Colonic mucosa (tissue), 4 donors: ENCODE measurements at places on chromosomes 16 and 17.

DNA sequence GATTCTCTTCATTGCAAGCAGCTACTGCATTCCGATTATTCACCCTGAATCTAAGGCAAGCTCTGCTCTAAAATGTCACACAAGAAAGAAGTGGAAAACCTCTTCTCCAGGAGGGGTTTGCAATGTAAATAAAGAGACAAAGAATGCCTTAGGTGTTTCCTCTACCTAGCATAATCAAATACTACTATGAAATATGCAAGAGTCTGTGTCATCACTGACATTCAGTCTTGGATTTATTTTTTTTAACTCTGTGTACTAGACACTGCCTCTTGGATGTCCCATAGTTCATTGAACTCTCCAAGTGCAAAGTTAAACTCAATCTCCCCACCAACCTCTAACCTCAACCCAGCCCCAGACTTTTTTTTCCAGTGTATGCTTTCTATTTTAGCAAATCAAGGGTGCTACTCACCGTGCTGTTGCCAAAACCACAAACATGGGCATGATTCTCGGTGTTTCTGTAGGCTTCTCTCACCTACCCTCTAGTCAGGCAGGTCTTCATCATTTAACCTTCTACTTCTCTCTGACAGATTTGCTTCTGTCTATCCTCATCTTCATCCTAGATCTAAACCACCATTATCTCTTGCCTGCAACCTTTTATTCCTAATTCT is 329.1 kb downstream of the CDH13 start:
- DNase-seq, result no peak

DNA sequence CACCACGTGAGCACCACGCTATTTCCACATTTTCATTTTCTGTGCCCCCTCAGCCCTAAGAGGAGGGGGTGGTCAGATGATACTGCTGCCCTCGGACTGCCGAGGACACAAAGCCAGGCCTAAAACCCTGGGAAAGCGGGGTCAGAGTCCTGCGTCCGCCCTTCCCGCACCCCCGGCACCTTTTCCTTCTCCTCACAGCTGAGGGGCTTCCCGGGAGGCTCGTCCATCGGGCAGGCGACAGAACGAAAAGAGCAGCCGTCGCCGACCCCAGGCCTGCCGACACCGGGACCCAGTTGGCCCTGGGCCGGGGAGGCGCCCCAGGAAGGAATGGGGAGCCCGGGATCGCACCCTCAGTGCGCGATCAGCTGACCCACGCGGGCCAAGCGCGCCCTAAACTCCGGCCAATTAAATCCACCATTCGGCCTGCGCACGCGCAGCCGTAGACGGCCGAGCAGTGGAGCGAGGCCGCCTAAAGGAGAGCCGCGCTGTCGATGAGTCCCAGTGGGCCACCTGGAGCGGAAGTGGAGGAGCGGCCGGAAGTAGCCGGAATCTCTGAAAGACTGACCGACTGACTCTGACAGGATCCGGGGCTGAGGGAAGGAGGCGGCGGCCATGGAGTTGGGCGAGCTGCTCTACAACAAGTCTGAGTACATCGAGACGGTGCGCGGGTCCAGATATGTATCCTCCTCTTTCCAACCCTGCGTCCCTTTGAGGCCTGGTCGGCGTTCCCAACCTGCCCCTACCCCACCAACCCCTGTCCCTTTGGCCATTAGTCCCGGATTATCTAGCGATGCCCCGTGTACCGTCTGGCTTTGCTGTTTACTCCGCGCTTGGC is at the start of the genes DCTN5 and PALB2:
DCTN5 (plus strand) TSS at position 536 of the 835 bp plus-strand sequence; CDS start at position 613, 77 bp downstream.
PALB2 (minus strand) TSS at position 380 of the 835 bp plus-strand sequence; CDS start at position 227, 153 bp downstream.
- DNase-seq, result peak; percentile 94

DNA sequence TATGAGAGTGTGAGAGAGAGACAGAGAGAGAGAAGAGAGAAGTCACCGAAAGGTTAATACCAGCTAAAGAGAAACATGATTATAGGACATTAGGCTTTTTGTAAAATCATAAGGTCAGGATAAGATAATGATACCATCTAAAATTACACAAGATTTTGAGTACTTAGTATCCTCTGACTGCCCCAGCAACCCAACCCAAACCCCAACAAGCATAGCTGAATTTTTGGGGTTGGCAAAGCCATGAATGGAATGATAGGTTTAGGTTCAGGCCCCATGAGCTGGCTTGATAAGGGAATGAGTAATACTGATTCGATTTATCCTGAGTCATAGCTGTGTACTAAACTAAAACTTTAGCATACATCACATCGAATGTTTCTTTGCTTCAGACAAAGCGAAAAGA is 259.5 kb downstream of the IRX3 start:
- DNase-seq, result no peak

DNA sequence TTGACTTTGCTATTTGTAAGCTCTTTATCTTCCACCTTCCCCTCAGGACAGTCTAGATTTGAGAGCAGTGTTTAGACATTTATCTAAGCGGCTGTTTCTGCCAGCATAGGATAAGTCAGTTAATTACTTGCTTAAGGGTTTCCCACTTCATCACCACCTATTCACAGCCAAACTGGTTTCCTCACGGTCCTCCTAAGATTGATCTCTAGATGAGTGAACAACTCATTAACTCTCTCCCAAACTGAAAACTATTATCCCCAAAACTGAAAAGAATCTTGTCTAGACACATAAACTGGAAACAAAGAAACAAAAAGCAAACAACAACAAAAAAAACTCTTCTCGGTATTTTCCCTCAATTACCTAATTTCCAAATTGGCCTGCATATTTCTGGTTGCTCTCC is 58.2 kb downstream of the SHCBP1 start:
- no peak for DNase-seq

DNA sequence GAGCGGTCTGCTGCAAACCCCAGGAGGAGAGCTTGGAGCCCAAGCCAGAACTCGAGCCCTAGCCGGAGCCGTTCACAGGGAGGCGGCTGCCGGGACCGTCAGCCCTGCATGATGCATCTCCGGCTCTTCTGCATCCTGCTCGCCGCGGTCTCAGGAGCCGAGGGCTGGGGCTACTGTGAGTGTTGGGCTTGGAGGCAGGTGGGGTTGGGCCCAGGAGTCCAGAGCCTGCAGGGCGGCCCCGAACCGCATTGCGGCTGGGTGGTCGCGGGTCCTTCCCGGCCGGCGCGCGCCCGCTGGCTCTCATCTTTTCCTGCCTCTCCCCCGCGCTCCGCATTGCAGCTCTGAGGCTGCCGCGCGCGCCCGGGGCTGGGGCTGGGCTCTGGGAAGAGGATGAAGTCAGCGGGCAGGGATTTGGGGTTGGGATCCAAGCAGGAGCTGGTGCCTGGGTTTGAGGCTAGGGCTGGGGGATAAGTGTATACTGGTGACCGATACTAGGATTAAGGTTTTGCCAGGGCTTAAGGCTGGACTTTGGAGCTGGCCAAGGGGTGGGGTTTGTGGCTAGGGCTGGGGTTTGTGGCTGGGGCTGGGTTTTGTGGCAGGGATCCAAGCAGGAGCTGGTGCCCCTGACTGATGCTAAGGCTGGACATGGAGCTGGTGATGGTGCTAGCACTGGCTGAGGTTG is 532 bp downstream of the CNTNAP1 start:
- peak; percentile 72 for DNase-seq

- DNase-seq, result no peak
These were observed 337.8 kb upstream of the CDH5 start for GRCh38 chr16:66028510-66029216.

DNA sequence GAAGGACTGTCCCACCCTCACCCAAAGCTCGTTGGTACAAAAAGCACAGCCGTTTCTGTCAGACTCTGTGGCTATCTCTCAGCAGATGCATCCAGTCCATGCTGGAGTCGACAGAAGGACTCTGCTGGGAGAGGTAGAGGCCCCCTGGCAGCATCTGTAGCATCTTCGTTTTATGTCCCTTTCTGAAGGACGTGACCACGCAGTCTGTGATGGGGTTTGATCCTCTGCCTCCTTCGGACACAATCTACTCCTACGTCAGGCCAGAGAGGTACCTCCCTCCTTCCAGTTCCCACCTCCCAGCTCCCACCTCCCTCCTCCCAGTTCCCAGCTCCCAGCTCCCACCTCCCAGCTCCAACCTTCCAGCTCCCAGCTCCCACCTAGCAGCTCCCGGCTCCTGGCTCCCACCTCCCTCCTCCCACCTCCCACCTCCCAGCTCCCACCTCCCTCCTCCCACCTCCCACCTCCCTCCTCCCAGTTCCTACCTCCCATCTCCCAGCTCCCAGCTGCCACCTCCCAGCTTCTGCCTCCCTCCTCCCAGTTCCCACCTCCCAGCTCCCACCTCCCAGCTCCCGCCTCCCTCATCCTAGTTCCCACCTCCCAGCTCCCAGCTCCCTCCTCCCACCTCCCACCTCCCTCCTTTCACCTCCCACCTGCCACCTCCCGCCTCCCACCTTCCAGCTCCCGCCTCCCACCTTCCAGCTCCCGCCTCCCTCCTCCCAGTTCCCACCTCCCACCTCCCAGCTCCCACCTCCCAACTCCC is 11.4 kb upstream of the MC1R start:
- no peak for DNase-seq

DNA sequence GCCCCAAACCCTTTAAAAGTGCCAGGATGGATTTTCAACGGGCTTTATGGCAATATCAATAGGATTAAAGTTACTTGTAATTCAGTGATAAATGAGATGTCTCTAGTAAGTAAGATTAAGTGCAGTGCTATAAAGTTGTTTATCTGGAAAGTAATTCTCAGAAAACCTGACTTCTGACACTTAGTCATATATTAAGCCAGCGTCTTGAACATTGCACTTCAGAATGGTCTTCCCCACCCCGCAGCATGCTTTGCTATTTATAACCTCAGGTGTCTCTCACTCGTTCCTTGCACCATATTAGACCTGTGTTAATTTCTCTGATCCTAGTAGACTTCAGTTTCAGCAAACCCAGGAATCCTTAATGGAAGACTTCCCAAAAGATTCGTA is 2.1 kb upstream of the MAF start:
- no peak for DNase-seq

- no peak for DNase-seq
These were observed 1.8 kb upstream of the ACTG1 start for GRCh38 chr17:81514489-81514738.

DNA sequence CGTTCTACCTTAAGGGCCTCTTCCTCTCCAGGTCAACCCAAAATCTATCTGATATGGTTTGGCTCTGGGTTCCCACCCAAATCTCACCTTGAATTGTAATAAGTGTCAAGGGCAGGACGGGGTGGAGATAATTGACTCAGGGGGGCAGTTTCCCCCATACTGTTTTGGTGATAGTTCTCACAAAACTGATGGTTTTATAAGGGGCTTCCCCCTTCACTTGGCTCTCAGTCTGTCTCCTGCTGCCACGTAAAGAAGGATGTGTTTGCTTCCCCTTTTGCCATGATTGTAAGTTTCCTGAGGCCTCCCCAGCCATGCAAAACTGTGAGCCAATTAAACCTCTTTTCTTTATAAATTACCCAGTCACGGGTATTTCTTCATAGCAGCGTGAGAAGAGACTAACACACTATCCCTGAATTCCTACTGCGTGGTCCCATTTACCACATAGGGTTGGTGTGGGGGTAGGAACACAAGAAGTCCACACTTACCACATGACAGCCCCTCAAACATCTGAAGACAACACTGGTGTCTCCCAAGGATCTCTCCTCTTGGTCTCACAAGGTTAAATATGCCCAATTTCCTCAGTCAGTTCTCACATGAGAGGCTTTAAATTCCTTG is 8.2 kb downstream of the COTL1 start:
- no peak for DNase-seq

GRCh38 chr17:9071016-9071415 is 49.7 kb downstream of the NTN1 start:
- DNase-seq, result no peak

GRCh38 chr16:54290833-54291655 is 4.5 kb upstream of the IRX3 start:
- no peak for DNase-seq

- DNase-seq, result no peak
These were observed 3.3 kb downstream of the LHX1 start for GRCh38 chr17:36940313-36941264.

- no peak for DNase-seq
These were observed 50.5 kb upstream of the CCL1 start for GRCh38 chr17:34413443-34414119.

GRCh38 chr16:54585094-54585997 is 298.8 kb upstream of the IRX3 start:
- DNase-seq, result no peak

DNA sequence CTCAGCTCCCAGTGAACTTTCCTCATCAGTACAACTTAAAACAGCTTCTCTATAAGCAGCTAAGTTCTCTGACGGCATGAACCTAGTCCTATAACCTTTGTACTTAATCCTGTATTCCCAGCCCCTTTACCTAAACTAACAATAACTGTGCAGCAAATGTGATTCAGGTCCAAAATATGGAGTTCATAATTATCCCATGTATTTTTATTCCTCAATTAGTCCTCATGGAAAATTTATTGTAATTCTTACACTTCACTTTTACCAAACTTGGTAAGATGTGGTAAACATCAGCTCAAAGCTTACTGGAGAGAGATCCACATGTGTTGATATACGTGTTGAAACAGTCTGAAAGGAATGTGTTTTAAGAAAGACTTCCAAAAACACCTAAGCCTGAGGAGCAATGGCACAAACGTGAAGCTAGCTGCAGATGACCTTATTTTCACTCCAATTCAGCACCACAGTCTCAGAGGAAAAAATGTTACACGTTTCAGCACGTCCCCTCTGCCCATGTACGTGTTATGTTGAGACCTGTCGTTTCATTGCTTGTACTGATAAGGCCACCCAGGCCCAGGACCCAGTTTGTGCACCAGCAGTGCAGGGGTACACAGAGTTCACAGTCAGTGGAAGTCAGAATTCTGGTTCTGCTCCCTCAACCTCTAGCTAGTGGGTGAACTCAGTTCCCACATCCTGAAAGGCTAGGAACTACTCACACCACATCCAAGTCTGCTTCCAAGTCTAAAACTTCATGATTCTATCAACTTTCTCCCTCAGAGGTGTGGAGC is 7.1 kb downstream of the USP31 start:
- DNase-seq, result no peak

DNA sequence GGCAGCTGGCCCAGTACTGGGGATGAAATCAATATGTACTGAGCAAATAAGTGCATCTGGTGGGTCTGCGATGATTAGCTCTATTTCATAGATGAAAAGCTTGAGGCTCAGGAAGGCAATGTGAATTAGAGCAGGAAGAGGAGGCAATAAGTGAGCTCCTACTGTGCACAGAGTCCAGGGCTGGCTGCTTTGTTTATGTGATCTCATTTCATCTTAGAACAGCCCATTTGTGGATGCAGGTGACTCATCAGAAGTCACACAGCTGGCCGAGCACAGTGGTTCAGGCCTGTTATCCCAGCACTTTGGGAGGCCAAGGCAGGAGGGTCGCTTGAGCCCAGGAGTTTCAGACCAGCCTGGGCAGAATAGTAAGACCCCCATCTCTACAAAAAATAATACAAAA is 7.1 kb downstream of the TMEM114 start:
- no peak for DNase-seq

- peak; percentile 75 for DNase-seq
These were observed 25.4 kb upstream of the ITGB4 start for GRCh38 chr17:75695830-75696271.

- no peak for DNase-seq
These were observed 73.4 kb upstream of the COX10 start for GRCh38 chr17:13995856-13996271.

DNA sequence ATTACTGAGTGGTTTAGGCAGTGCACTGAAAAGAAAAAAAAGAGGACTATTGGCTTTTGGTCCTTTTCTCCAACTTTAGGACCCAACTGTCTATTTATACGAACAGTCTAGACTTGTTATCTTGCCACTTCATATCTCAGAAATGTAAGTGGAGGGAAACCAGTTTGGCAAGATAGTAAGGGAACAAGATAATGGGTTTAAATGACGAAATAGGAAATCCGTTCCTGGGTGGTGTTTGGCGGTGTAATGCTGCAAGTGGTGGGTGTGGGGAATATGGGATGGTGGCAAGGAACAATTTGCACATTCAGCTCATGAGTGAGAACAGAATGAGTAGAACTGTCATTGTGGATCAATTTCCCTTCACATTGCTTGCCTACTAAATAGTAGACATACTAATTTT is 44.7 kb downstream of the GRB7 start:
- no peak for DNase-seq

GRCh38 chr16:57689762-57690558 is 4.6 kb upstream of the DRC7 start:
- no peak for DNase-seq
